ENCODE measurements at places on chromosomes 5 and 9. TPM values are rescaled to one million over a fixed set of nuclear protein-coding genes. Genes with fewer than 3 reads are reported as not detected.

The RALGDS gene
- 236 TPM for total RNA-seq

GRCh38 chr9:70409280-70409679 lies 5.2 kb downstream of the KLF9 start:
- no peak for DNase-seq
- no peaks in the 10 kb centered on the region for H3K27me3 ChIP-seq
- no peak overlapping the region for H3K27ac ChIP-seq
- H3K4me1 ChIP-seq = peaks cover 60% of the 10 kb centered on the region
- H3K4me3 ChIP-seq = no peak overlapping the region

GRCh38 chr9:115263371-115264075 lies 145.6 kb upstream of the TNC start:
- H3K4me1 ChIP-seq = no peaks in the 10 kb centered on the region
- H3K4me3 ChIP-seq = no peak overlapping the region
- DNase-seq = no peak
- H3K27me3 ChIP-seq = peaks cover 6% of the 10 kb centered on the region
- H3K36me3 ChIP-seq = no peaks in the 10 kb centered on the region
- no peak overlapping the region for H3K27ac ChIP-seq

- peaks cover 7% of the 10 kb centered on the region for H3K36me3 ChIP-seq
- no peak overlapping the region for H3K4me3 ChIP-seq
- peaks cover 83% of the 10 kb centered on the region for H3K27me3 ChIP-seq
Observed at GRCh38 chr5:149133795-149134777, 7.2 kb upstream of the ABLIM3 start.

The PRR16 gene
- not detected for total RNA-seq

GRCh38 chr5:170097934-170098333 lies 7.8 kb upstream of the FOXI1 start:
- peaks cover 8% of the 10 kb centered on the region for H3K4me1 ChIP-seq
- DNase-seq = no peak
- H3K4me3 ChIP-seq = no peak overlapping the region
- peaks cover 3% of the 10 kb centered on the region for H3K36me3 ChIP-seq

The CDC20B gene
- total RNA-seq = not detected

GRCh38 chr5:150661821-150662596 lies 958 bp downstream of the MYOZ3 start:
- no peak for DNase-seq
- peaks cover 8% of the 10 kb centered on the region for H3K4me1 ChIP-seq
- H3K27me3 ChIP-seq = peaks cover 28% of the 10 kb centered on the region
- no peak overlapping the region for H3K4me3 ChIP-seq
- no peaks in the 10 kb centered on the region for H3K36me3 ChIP-seq
- H3K27ac ChIP-seq = no peak overlapping the region

GRCh38 chr9:115211413-115212124 lies 93.6 kb upstream of the TNC start:
- H3K4me3 ChIP-seq = no peak overlapping the region
- H3K36me3 ChIP-seq = no peaks in the 10 kb centered on the region
- no peak for DNase-seq
- no peaks in the 10 kb centered on the region for H3K4me1 ChIP-seq
- H3K27me3 ChIP-seq = peaks cover 90% of the 10 kb centered on the region

DNA sequence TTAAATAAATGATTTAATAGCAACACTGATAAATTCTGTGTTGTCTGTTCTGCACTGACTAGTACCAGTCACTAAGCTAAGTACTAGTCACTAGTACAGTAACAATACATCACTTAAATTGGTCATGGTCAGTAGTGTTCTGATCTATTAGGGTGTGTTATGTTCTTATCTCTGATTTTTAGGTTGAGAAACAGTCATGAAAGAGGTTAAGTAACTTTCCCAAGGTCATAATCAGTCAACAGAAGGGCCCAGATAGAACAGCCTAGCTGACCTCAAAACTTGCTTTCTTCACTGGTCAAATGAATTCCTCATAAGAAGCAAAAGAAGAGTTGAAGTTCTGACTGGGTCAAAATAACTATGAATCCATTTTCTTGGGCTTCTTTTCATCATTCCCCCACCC lies 1492.7 kb downstream of the MAT2B start:
- H3K27ac ChIP-seq = no peak overlapping the region
- no peak overlapping the region for H3K4me3 ChIP-seq
- no peaks in the 10 kb centered on the region for H3K36me3 ChIP-seq
- no peak for DNase-seq

The SPINK13 gene
- not detected for total RNA-seq

DNA sequence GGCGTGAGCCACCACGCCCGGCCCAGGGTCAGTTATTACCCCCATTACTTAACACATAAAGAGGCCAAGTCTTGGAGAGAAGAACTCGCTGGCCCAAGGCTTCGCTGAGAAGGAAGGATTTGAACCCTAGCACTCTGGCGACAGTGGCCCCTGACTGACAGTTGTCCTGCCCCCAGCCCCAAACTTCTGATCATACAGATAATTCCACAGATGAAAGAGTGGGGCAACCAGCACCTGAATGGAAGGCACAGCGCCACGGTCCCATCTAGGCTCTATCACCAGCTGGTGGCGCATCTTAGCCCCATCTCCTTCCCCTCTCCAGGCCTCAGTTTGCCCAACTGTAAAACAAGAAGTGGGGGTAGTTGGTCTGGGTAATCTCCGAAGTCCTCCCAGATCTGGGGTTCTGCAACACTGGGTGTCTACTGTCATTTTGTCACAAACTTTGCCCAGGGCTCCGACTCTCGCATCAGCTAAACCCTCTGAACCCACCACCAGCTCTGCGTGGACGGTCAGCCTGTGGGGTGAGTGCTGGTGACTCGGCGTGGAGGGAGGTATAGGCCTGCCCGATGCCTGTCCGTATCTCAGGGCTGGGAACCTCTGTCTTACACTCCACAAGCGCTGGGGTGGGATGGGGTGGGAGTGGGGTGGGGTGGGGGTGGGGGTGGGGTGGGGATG lies 209.3 kb downstream of the C9orf50 start:
- peak overlapping the region; percentile 21 for H3K4me3 ChIP-seq
- H3K36me3 ChIP-seq = peaks cover under 1% of the 10 kb centered on the region
- peaks cover under 1% of the 10 kb centered on the region for H3K27me3 ChIP-seq
- peak overlapping the region; percentile 97 for H3K27ac ChIP-seq
- H3K4me1 ChIP-seq = peaks cover 10% of the 10 kb centered on the region

- H3K36me3 ChIP-seq = no peaks in the 10 kb centered on the region
- H3K27me3 ChIP-seq = no peaks in the 10 kb centered on the region
- peaks cover 9% of the 10 kb centered on the region for H3K4me1 ChIP-seq
- DNase-seq = no peak
Observed at GRCh38 chr5:71582945-71583584, 4.1 kb upstream of the MCCC2 start.

The TAF1L gene
- 0.05 TPM for total RNA-seq

DNA sequence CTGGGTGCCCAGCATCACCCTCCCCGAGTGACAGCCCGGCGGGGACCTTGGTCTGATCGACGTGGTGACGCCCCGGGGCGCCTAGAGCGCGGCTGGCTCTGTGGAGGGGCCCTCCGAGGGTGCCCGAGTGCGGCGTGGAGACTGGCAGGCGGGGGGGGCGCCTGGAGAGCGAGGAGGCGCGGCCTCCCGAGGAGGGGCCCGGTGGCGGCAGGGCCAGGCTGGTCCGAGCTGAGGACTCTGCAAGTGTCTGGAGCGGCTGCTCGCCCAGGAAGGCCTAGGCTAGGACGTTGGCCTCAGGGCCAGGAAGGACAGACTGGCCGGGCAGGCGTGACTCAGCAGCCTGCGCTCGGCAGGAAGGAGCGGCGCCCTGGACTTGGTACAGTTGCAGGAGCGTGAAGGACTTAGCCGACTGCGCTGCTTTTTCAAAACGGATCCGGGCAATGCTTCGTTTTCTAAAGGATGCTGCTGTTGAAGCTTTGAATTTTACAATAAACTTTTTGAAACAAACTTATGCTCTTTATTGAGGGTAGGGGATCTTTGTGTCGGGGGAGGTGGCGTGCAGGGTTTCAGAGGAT lies 1.3 kb downstream of the GADD45G start:
- peaks cover 23% of the 10 kb centered on the region for H3K4me1 ChIP-seq
- peak; percentile 23 for DNase-seq
- peak overlapping the region; percentile 95 for H3K4me3 ChIP-seq
- peak overlapping the region; percentile 91 for H3K27ac ChIP-seq
- H3K27me3 ChIP-seq = no peaks in the 10 kb centered on the region
- H3K36me3 ChIP-seq = no peaks in the 10 kb centered on the region

The ZNF608 gene
- total RNA-seq = 0.42 TPM

DNA sequence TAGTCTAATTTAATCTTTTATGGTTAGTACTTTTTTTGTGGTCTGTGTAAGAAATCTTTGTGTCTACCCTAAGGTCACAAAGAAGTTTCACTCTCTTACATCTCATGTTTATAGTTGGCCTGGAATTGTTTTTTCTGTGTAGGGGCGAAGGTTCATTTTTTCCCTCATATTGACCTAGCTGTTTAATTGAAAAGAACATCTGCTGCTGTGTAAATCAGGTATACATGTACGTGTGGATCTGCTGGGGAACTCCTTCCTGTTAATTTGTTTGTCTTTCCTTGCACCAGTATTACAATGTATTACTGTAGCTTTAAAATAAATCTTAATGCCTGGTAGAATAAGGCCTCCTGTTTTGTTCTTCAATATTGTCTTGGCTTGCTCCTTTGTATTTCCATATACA lies 37.8 kb downstream of the EXOSC2 start:
- H3K27ac ChIP-seq = peak overlapping the region; percentile 32
- DNase-seq = no peak
- no peak overlapping the region for H3K4me3 ChIP-seq
- peaks cover 22% of the 10 kb centered on the region for H3K4me1 ChIP-seq
- no peaks in the 10 kb centered on the region for H3K27me3 ChIP-seq

DNA sequence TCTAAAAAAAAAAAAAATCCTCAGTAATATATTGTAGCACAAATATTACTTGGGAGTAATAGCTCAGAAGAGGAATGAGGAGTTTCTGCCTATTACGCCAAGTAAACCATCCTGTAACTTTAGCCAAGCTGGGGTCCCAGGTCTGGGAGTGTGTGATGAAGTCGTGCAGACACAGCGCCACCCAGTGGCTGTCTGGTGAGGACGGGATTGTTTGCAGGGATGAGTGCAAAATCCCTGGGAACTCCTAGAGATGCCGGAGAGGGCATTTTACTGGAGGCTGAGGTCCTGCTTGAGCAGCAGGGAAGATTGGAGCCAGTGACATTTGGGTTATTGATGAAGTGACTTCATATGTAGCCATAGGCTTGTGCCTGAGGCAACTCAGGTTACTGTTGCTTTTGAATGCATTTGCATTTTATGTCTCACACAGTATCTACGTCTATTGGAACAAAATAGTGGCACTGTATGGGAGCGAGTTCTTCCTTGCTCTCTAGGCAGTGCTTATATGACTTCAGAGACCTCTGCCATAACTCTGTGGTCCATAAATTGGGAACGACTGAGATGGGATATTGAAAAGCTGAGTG lies 72.8 kb downstream of the PSAT1 start:
- peak; percentile 24 for DNase-seq
- peaks cover 2% of the 10 kb centered on the region for H3K4me1 ChIP-seq
- peaks cover 53% of the 10 kb centered on the region for H3K27me3 ChIP-seq
- no peak overlapping the region for H3K4me3 ChIP-seq

GRCh38 chr9:69599232-69599971 lies 72.8 kb downstream of the APBA1 start:
- no peak overlapping the region for H3K4me3 ChIP-seq
- peaks cover 9% of the 10 kb centered on the region for H3K27me3 ChIP-seq

The RAB3C gene
- total RNA-seq = not detected

All from T-helper 17 cell (primary cell).